Stimulated activated CD4-positive, alpha-beta T cell treated with anti-CD3 and anti-CD28 coated beads, Interleukin-1b, Interleukin-23, amount 100 ng/mL, for 1 hour (primary cell): ENCODE measurements at places on chromosomes 6 and 20.

DNA sequence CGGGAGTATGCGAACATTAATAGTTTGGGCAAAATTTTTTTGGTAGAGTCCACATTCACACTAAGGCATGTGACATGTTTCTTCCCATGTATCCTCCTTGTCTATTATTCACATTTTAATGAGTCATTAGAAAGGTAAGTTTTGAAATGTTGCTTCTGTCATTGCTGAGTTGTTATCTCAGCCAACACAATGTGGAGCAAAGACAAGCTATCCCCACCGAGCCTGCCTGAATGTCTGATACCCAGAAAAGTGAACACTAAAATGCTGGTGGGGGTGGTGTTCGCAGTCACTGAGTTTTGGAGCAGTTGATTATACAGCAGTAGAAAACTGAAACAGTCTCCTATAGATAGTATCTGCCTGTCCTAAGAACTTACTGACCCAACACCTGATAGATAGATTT, 68.3 kb upstream of the ASF1A start:
- DNase-seq = no peak

DNA sequence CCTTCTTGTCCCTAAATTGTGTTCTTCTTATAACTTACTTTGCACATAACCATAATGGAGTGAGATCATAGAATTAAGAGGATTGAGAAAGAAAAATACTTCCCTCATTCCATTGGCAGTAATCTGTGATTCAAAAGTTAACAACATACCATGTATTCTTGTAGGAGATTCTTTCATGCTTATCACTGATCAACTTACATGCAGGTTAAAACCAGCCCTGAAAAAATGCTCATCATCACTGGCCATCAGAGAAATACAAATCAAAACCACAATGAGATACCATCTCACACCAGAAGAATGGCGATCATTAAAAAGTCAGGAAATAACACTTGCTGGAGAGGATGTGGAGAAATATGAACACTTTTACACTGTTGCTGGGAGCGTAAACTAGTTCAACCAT, 36.5 kb upstream of the GFRAL start:
- DNase-seq = no peak

- DNase-seq = no peak
These were observed 6.0 kb upstream of the PRL start for GRCh38 chr6:22302838-22303237.

- no peak for DNase-seq
These were observed 58.6 kb downstream of the GFOD1 start for GRCh38 chr6:13428583-13429405.

GRCh38 chr20:46894971-46895905, 595 bp downstream of the EYA2 start:
- no peak for DNase-seq

DNA sequence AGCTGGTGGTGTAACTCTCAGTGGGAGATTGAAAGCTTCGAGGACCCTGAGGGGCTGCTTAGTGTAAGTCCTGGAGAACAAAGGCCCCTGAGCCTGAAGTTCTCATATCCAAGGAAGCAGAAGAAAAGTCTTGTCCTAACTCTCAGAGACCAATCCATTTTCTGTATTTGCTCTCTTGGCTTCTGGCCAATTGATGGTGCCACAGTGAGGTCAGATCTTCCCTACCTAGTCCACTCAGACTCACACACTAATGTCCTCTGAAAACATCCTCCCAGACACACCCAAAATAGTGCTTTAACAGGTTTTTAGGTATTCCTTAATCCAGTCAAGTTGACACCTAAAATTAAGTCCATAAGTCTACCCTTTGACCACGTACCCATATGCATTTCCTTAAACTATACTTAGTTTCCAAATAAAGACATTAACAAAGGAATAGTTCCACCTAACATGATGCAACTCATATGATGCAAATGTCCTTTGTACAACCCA, 29.4 kb downstream of the ZNF292 start:
- no peak for DNase-seq
